ENCODE measurements at places on chromosomes 6 and 20. TPM values are rescaled to one million over a fixed set of nuclear protein-coding genes. Genes with fewer than 3 reads are reported as not detected.

DNA sequence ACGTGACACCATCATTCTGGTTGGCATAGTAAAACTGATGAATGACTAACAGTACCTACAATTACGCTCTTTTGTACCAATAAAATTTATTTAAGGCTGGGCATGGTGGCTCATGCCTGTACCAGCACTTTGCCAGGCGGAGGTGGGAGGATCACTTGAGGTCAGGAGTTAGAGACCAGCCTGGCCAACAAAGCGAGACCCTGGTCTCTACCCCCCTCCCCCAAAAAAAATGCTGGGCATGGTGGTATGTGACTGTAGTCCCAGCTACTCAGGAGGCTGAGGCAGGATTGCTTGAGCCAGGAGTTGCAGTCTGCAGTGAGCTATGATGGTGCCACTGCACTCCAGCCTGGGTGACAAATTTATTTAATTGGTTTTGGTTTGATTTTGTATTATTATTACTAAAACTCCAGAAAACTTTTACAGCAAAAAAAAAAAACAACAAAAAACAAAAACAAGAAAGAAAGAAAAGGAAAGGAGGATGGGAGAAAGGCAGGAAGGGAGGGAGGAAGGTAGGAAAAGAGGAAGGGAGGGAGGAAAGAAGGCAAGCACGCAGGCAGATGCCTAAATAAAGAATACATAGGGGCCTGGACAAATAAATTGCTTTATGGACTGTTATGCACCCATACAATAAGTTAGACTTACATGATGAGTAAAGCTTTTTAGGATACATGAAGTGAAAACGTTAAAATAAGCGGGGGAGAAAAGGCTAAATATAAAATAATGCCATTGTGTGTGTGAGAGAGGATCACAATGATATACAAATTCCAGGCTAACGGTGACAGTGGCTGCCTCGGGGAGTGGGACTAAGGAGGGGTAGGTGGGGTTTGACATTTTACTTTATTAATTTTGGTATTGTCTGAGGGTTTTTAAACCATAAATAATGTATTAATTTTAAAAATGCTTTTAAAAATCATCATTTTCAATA lies 682 bp upstream of the ZSCAN9 start:
- peak overlapping the region; percentile 33 for H3K27ac ChIP-seq
- H3K4me1 ChIP-seq, result peaks cover 18% of the 10 kb centered on the region
- peak overlapping the region; percentile 79 for H3K4me3 ChIP-seq
- peaks cover 6% of the 10 kb centered on the region for H3K36me3 ChIP-seq

DNA sequence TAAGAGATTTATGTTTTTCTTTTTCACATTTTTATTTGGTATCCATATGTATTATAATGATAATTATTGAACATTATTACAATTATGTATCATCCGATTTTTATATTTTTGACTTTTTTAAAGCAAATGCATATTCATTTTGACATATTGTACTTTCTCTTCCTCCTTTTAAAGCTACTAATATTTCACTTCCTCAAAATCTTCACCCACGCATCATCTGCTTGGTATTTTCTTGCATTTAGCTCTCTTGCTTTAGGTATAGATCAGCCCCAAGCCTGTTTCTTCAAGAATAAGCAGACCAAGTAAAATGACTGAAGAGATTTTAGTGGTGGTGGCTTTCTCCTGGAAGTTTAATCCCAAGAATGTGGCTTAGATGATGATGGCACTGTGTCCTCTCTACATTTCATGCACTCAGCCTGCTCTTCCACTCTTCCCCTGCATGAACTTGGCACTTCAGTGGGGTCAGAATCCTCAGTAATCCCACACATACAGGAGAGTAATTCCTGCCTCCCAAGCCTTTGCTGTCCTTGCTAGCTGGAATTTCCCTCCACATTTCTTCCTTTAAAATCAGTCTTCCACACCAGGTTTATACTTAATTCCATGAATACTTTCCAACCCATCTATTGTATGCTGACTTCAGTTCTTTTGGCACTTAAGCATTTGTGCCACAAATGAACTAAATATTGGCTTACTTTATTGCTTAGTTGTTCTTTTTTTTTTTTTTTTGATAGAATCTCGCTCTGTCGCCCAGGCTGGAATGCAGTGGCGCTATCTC lies 8.2 kb downstream of the NCOA7 start:
- no peak overlapping the region for H3K4me3 ChIP-seq

Gene DSE
- 28.5 TPM for total RNA-seq

- H3K27ac ChIP-seq, result no peak overlapping the region
- no peak overlapping the region for H3K4me3 ChIP-seq
- peaks cover 93% of the 10 kb centered on the region for H3K27me3 ChIP-seq
- H3K4me1 ChIP-seq, result no peaks in the 10 kb centered on the region
- no peaks in the 10 kb centered on the region for H3K36me3 ChIP-seq
Measured at GRCh38 chr20:46322641-46323040, 14.3 kb upstream of the CDH22 start.

Gene HEY2
- not detected for total RNA-seq

DNA sequence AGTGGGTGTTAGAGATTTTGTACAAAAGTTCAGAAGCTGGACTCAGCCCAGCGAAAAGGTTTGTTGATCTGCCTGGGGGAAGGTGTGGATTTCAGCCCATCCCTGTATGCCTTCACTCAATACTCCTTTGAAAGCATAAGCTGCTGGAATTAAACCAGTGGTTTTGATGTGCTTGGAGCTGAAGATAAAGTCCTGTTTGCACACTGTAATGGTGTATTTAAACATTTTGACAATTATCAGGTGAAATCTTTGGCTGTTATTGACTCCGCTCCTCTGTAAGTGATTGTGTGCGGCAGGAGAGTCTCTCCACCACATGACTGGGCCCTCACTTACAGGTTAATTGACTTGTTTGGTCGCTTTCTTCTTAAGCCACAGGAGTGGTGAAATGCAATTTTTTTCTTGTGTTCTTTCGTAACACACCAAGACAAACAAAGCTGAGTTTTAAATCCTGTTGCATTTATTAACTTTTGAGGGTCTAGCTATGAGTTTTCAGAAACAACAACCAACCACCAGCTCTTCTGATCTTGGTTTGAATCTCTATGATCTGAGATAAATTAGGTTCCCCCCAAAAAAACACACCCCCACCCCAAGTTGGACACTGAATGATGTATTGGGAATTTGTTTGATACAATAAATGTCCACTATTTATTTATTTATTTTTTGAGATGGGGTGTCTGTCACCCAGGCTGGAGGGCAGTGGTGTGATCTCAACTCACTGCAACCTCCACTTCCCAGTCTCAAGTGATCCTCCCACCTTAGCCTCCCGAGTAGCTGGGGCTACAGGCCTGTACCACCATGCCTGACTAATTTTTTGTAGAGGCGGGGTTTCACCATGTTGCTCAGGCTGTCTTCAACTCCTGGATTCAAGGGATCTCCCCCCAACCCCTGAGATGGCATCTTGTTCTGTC lies 46.3 kb upstream of the NCOA3 start:
- H3K36me3 ChIP-seq, result no peaks in the 10 kb centered on the region
- H3K27me3 ChIP-seq, result no peaks in the 10 kb centered on the region
- no peak for DNase-seq
- H3K4me3 ChIP-seq, result peak overlapping the region; percentile 20
- H3K27ac ChIP-seq, result peak overlapping the region; percentile 93
- H3K4me1 ChIP-seq, result peaks cover 68% of the 10 kb centered on the region

GRCh38 chr20:1209447-1210387 lies 6.5 kb downstream of the C20orf202 start:
- no peak overlapping the region for H3K4me3 ChIP-seq
- no peaks in the 10 kb centered on the region for H3K4me1 ChIP-seq
- no peaks in the 10 kb centered on the region for H3K36me3 ChIP-seq

DNA sequence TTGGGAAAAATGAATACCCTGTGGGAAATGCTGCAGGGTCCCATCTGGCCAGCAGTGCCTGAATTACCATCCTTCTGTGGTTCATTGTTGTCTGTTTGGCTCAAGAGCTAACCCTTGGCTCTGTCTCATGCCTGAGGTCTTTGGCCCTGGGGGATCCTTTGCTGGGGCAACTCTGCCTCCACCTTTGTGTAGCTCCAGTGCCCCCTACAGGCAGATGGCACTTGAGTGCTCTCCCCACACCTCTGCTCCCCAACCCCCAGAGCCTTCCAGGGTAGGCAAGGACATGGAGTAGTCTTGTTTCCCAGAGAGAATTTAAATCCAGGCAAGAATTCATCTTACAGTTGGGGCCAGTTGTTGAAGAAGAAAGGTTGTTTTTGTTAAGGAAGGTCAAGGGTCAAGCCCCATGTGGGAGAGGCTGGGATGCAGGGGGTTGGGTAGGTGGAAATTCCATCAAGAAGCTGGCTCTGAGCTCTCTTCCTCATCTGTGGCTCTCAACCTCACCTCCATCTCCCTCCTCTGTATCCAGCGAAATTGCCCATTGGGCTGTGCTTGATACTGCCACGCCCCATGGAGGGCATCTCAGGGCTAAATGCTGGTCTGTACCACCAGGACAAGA lies 44.2 kb downstream of the ZNF831 start:
- H3K27ac ChIP-seq, result no peak overlapping the region
- DNase-seq, result no peak
- peaks cover 98% of the 10 kb centered on the region for H3K27me3 ChIP-seq
- no peaks in the 10 kb centered on the region for H3K4me1 ChIP-seq
- no peak overlapping the region for H3K4me3 ChIP-seq

DNA sequence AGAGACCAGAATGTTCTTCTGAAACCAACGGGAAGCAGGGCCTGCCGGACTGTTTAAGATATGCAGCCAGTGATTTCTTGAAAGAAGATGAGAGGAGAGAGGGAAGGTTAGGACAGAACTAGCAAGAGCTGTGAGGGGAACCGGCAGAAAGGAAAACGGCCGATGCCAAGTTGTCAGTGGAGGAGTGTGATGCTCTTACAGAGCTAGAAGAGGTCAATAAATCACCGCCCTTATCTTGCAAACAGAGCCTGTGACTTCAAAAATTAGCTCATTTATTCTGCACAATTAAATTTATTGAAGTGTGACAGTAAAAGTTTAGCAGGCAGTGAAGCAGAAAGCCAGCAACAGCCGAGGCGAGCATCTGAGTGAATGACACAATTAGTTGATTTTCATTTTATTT lies 509.5 kb upstream of the ID4 start:
- H3K27ac ChIP-seq, result no peak overlapping the region
- H3K4me1 ChIP-seq, result peaks cover 11% of the 10 kb centered on the region
- H3K36me3 ChIP-seq, result no peaks in the 10 kb centered on the region
- H3K27me3 ChIP-seq, result no peaks in the 10 kb centered on the region
- H3K4me3 ChIP-seq, result no peak overlapping the region

GRCh38 chr6:142544199-142544838 lies 242.5 kb downstream of the ADGRG6 start:
- no peak overlapping the region for H3K4me3 ChIP-seq
- H3K36me3 ChIP-seq, result no peaks in the 10 kb centered on the region
- no peak for DNase-seq
- H3K27me3 ChIP-seq, result no peaks in the 10 kb centered on the region

DNA sequence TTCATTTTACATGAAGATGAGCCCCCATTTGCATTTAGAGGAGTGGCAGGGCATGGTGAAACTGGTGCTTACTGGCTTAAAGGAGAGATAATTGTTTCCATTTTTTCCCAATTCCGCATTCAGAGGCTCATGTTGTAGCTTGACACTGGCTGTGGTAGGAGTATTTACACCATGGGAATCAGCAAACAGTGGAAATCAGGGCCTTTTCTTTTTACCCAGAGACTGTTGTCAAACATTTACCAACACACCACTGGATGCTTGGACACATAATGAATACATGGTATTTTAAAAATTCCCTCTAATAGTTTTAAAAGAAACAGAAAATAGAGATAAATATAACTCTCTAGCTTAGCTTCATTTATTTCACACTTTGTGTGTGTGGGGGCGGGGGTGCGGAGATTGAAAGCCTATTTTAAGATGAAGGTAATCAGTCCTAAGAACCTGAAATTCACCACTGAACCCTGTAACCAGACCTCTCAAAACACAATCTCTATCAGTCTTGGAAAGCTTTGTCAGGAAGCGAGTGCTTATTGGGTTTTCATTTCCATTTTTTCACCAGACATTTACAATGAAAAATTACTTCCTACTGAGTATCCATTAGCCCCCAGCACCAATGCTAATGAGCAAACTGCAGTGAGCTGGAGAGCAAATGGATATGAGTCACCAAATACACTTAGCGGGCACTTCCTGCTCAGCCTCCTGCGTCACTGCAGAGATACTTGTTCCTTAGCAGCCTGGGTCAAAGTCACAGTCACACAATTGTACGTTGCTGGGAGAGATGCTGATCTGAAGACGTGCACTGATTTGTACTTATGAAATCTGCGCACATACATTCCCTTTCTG lies 532.0 kb downstream of the BCKDHB start:
- DNase-seq, result peak; percentile 62
- no peaks in the 10 kb centered on the region for H3K27me3 ChIP-seq
- no peaks in the 10 kb centered on the region for H3K36me3 ChIP-seq
- 0 out of 2 replicates have a peak overlapping the region, but pooled peaks have one; percentile 39 for H3K27ac ChIP-seq
- no peaks in the 10 kb centered on the region for H3K4me1 ChIP-seq
